ENCODE measurements at places on chromosomes 5 and 9. TPM values are rescaled to one million over a fixed set of nuclear protein-coding genes. Genes with fewer than 3 reads are reported as not detected.

DNA sequence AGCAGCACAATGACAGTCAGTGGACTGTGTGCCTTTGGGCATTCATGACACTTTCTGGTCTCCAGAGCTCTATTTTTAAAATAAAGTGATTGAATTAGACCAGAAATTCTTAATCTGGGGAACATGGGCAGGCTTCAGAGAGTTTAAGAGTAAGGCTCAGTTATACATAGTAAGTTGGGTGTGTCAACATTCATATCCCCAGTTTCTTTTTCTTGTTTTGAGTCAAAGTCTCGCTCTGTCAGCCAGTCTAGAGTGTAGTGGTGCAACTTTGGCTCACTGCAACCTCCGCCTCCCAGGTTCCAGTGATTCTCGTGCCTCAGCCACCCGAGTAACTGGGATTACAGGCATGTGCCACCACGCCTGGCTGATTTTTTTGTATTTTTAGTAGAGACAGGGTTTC lies 13.7 kb upstream of the KIF4B start:
- DNase-seq = no peak

- no peak for DNase-seq
Measured at GRCh38 chr5:133727636-133728035, 115.3 kb upstream of the FSTL4 start.

GRCh38 chr9:34992376-34992951 lies 2.9 kb downstream of the DNAJB5 start:
- DNase-seq = no peak

DNA sequence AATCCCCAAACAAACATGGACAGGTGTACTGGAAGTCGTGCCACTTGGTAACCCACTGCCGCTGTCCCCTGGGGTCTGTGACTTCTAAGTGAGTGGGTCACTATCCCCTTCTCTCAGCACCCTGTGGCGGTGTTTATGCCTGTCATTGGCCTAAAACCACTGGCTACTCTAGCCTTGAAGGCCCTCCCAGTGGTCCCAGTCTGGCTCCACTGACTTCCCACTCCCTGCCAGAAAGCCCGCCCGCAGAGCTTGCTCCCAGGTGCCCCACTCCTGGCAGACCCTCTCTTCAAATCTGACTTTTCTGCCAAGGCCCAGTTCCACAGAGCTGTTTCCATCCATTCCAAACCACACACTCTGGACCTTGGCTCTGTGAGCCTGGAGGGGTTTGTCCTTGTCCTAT lies 274.5 kb downstream of the HSPA4 start:
- no peak for DNase-seq

DNA sequence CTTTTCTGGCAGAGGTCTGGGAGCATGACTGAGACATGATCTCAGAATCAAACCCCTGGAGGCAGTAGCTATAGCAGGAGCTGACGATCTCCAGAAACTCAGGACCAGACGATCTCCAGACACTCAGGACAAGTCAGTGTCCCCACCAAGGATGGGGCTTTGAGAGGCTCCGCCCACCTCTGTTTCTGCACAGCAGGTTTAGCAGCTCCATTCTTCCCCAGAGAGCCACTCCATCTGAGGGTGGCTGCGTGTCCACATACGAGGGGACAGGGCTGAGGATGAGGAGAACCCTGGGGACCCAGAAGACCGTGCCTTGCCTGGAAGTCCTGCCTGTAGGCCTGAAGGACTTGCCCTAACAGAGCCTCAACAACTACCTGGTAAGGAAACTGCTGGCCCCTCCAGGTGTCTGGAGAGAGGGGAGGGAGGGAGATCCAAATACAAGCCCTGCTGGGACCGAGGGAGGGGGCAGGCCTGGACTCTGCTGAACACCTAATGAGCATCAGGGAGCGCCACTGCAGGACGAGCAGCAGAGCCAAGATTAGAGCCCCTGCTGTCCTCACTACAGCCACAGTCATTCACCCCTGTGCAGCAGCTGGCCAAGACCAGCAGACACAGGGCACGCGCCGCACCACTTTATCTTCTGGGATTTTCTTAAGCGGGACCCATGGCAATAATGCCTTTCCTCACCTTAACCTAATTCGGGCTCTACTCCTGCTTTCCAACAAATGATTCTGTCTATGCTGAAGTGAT lies at the start of gene GABRP:
Gene GABRP (plus strand): TSS at position 228 of the 750 bp plus-strand sequence. CDS start 4,891 bp downstream, outside the sequence.
- DNase-seq = no peak

Gene FEM1C
- 13.6 TPM for total RNA-seq

Gene SAXO1
- total RNA-seq = 0.02 TPM

Gene CD14
- total RNA-seq = 0.63 TPM

Gene BAAT
- total RNA-seq = 0.17 TPM
